ENCODE measurements at places on chromosomes 2 and 18.

- no peak for DNase-seq
Observed at GRCh38 chr2:174322149-174322548, 12.6 kb upstream of the SP9 start.

GRCh38 chr2:157261199-157261782 is 3.8 kb downstream of the GALNT5 start:
- no peak for DNase-seq

DNA sequence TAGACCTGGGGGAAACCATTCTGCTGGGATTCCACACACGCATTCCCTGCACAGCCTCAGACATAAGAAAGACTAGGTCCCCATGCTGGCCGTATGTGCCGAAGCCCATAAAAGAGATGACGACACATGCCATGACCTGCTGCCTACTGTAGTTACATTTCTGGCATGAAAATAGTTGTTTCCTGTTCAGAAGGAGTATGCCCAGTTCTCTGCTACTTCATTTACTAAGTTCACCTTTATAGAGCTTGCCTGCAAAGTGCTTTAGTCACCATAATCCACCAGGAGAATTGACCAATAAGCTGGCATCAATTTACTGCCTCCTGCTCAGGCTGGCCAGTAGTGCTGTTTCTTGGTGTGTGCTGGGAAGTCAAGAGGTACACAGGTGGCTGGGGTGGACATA is 150.2 kb upstream of the ALPP start:
- no peak for DNase-seq

DNA sequence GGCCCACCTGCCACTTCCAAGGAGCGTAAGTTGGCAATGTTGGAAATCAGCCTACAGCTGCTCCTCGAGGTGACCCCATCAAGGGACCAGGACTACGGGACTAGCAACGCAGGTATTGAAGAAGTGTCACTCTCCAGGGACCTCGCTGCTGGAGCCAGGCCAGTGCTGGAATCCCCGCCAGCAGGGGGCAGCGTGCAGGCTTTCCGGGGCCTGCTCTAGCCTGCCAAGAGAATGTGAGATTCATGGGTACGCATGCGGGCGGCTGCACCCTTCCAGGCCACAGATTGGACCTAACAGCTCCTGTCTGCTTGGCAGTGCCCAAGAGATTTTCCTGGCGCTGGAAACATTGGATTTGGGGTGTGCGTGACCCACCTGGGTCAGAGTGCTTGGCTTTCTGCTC is 182.8 kb upstream of the RAB12 start:
- DNase-seq, result no peak

DNA sequence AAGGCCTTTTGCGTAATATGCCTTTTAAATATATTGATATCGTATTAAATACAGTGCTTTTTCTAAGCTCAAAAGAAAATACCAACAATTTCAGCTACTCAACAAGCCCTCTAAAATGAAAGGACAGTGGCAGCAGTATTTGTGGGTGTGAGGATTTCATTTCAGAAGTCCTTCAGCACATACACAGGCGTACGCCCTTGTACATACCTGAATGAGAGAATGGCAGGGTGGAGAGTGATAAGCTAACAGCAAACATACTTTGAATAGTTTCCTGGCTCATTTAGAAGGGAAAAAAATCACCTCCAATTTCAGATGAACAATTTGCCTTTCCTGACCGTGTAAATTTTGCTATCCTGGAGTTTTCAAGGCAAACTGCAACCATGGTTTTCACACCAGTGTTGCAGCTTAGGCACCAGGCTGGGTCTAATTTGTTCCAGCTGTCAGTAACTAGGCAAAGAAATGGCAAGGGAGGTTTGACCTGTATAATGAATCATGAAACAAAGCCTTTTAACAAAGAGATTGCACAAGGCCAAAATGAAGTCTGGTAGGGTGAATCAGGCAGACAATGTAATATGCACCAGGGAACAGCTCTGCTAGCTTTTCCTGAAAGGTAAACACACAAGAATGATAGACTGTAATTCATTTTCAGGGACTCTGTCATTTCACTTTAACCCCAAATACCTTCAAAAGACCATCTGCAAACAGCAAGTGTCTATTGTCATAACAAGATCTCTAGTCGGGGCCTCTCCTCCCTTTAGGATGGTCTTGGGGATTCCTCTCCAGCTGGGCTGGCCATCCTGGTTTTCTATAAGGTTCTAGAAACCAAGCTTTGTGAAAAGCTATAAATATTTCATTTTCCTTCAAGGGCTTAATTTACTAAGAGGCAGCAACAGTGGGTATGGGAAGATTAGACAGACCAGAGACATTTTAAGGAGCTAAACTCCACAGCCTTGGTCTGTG is 11.5 kb downstream of the ANKRD29 start:
- DNase-seq, result no peak

GRCh38 chr2:23293063-23293462 is 91.9 kb upstream of the KLHL29 start:
- no peak for DNase-seq

DNA sequence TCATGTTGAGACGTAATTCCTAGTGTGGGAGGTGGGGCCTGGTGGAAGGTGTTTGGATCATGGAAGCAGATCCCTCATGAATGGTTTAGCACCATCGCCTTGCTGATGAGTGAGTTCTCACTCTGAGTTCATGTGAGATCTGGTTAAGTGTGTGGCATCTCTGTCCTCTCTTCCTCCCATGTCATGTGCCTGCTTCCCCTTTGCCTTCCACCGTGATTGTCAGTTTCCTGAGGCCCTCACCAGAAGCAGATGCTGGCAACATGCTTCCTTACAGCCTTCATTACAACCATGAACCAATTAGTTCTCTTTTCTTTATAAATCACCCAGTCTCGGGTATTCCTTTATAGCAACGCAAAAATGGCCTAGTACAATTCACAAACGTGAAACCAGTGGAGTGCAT is 14.6 kb upstream of the MCM6 start:
- no peak for DNase-seq

GRCh38 chr2:8989536-8990079 is 13.9 kb downstream of the MBOAT2 start:
- DNase-seq, result no peak

DNA sequence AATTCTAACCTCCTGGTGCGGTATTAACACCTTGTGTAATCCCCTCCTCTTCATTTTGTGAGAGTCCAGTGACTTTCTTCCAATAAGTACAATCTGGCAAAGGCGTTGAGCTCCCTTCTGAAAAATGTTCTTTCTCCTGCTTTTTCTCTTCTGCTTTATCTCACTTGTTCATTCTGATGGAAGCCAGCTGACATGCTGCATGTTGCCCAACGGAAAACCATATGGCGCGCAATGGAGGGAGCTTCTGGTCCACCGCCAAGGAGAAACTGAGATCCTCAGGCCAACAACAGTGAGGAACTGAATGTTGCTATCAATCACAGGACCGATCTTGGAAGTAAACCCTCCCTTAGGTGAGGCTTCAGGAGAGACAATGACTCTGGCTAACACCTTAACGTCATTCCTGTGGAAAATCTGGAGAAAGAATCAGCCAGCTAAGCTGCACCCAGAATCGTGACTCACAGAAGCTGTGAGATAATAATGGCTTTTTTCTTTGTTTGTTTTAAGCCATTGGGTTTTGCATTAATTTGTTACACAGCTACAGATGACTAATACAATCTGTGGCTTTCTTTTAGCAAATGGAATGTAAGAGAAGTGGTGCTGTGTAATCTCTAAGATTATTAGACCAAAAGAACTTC is 1323.9 kb upstream of the DDX18 start:
- DNase-seq, result no peak

All from neuronal stem cell (in vitro differentiated cells).